ENCODE measurements at places on chromosomes 13 and 19.
A peak's percentile ranks its signal among the peaks of the same experiment; 100 is the strongest.

GRCh38 chr13:43333176-43333575 is 309.8 kb downstream of the DNAJC15 start:
- no peak for DNase-seq

DNA sequence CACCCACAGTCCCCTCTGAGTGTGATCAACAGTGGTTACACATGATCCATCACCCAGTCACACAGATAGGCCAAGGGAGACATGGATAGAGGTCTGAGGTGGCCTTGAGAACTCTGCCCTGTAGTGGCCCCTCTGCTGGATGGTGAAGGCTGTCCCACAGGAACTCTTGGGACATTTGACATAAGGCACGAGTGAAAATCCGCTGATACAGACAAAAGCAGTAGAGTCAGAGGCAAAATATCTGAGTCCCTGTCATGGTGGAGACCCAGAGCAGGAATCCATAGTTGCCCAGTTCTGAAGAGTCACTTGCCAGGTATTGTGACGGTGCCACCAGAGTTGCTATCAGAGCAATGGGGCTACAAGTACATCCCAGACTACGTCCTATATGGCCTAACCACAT is 18.8 kb upstream of the SLC25A30 start:
- no peak for DNase-seq

DNA sequence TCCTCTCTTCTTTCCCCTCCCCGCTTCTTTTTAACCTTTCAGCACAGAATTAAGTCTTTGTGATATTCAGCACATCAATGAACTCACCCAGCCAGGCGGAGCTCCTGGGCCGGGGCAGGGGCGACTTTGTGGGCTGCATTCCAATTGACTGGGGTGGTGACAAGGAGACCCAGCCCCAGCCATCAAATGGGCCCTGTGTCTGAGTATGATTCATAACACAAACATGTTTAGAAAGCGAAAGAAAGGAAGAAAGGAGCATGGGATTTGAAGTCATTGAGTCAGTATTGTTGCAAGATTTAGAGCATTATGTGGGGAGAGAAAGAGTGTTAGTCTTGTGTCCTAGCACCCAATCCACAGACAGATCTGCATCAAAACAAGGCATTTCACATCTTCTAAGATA is 185.3 kb downstream of the LHFPL6 start:
- DNase-seq, result no peak

GRCh38 chr13:51021811-51022210 is 89.3 kb downstream of the C13orf42 start:
- no peak for DNase-seq

- no peak for DNase-seq
These were observed 10.8 kb downstream of the GPR183 start for GRCh38 chr13:99296398-99296797.

DNA sequence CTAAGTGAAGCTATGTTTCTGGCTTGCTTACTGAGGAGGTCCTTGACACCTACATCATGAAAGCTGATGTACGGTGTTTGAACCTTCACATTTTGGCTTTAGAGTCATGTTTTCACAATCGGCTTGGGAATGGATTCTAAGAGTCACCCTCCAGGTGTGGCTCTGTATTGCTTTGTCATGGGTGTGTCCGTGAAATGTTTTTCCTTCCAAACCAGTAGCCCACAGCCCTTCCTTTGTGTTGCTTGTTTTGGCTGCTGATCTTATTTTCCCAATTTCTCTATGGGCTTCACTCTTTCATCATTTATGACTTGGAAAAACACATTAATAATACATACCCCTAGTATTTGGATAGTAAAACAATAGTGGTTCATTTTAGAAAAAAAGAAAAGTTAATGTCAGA is 240.6 kb downstream of the GGACT start:
- DNase-seq, result no peak

DNA sequence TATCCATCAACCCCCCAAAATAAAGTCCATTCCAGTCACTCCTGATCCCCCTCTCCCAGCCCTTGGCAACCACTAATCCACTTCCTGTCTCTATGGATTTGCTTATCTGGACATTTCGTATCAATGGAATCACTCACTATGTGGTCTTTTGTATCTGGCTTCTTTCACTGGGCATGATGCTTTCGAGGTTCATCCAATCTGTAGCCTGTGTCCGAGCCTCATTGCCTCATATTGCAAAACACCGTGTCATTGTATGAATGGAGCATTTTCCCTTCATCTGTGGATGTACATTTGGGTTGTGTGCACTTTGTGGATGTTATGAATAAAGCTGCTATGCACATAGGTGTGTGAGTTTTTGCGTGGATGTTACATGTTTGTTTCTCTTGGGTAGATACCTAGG is 1.4 kb upstream of the FZR1 start:
- no peak for DNase-seq

DNA sequence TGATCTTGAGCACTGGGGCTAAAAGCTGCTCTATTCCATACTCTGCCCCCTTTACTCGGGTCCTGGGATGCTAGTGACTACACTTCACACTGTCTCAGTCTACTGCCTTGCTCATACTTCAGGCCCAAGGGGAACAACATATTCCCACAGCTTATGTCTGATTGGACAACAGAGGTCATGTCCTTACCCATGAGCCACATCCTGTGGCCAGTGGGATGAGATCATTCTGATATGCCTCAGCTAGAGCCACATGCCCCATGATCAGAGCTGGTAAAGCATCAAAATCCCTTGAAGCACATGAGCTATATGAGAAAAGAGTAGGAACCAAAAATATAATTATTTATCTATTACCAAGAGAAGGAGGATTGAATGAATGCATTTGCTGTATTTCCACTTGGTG is 290.1 kb upstream of the TSHZ3 start:
- no peak for DNase-seq

- no peak for DNase-seq
These were observed 1041.3 kb upstream of the SPRY2 start for GRCh38 chr13:81382246-81382645.

DNA sequence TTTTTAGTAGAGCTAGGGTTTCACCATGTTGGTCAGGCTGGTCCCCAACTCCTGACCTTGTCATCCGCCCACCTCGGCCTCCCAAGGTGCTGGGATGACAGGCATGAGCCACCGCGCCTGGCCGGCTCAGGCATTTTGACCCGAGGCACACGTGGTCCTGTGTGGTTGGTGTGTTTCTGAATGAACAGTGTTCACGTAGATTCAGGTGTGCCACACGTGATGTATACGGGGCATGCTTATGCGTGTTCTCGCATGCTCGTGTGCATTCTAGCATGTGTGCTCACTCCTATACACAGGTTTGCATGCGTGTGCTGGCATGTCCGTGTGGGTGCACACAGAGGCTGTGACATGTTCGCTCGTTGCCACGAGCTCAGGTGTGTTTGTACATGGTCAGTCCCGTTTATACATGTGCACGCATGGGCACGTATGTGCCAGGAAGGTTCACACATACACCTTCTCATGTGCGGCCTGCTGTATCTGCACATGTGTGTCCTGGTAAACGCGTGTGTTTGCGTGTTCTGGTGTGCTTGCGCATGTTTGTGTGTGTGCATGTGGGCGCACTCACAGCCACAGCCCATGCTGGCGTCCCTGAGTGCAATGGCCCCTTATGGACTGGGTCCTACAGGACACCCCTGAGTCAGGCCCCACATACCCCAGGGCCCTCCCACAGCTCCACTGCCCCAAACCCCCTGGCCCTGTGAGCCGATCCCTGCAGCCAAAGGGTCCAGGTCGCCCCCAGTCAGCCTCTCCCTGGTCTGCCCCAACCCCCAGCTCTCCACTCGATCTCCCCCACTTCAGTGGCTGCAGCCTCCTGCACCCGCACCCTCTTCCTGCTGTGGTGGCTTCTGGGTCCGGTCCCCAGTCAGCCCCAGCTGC is 20.6 kb upstream of the TCF3 start:
- DNase-seq, result no peak

DNA sequence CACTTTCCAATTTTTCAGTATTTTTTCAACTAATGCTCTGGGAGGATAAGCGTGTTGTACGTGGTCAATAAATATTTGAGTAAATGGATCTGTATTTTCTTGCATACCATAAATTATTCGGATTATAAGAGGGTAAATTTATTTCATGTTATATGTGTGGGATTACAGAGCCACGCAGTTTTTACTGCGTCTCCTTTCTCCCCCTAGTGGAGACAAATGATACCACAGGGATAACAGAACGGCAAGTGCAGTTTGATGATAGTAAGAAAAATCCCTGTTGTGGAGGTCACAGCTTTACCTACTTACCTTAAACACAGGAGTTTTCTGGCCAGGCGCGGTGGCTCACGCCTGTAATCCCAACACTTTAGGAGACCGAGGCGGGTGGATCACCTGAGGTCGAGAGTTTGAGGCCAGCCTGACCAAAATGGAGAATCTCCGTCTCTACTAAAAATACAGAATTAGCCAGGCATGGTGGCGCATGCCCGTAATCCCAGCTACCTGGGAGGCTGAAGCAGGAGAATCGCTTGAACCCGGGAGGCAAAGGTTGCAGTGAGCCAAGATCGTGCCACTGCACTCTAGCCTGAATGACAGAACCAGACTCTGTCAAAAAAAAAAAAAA is 16.8 kb downstream of the MBD3L2B start:
- DNase-seq, result no peak

GRCh38 chr19:49390929-49391359 is 2.9 kb downstream of the KASH5 start:
- no peak for DNase-seq

DNA sequence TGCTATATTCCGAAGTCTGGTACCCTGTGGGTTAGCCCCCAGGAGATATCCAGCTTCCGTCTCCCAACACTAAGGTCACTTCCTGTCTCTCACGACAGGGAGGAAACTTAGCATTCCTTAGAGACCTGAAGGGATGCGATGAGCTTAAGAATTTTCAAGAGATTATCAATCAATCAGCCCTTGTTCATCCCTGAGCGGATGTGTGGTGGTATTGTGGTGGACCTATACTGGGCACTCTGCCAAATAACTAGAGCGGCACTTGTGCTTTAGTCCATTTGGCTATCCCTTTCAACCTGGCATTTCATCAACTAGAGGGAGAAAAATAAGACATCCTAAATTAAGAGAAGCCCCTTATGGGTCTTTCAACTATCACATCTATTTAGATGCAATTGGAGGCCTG is 30.9 kb upstream of the ZNF562 start:
- no peak for DNase-seq

DNA sequence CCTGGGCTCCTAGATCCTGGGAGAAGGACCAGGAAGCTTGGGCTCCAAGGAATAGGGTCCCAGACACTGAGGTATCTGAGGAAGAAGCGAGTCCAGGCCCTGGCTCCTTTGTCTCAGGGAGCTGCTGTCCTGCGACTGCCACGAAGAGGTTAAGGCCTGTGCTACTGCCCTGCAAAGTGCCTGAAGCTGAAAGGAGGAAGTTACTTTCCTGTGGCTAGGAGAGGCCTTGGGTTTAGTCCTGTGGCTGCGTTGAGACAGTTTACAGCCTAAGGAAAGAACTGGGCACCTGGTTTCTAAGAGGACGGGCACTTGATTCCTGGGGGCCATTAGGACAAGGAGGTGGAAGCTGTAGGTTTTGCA is 2.8 kb downstream of the MYADM start:
- no peak for DNase-seq

DNA sequence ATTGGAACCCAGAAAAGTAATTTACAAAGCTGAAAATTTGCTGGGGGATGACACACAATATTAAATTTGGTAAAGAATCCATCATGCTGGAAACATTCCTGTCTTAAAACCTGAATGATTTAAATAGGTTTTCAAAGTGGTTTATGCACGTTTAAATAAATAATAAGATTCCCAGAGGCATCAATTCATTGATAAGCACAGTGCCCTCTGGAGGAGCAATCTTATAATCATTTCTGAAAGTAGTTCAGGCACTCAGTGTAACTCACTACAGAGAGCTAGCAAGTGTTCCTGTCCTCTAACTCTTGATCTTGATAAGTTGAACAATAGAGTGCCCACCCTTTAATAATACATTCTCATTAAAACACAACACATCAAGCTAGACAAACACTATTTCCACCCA is 43.5 kb upstream of the SHISA2 start:
- no peak for DNase-seq

DNA sequence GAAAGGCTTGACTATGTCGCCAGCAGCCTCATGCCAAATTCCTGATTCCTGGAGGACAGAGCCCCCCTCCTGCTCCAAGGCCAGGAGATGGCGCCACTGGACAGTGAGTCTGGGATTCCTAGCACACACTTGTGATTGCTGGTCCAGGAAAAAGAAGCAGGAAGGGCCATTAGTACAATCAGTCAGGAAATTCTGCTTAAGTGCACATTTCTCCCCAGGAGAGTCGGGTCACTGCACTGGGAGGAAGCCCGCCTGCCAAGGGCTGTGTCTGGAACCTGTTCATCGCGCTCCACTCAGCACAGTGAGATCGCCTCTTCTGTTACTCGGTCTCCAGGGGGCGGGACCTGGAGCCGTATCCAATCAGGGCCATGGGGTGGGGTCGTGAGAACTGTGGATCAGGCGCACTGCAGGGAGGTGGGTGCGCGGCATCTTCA is 65.1 kb downstream of the ZNF823 start:
- DNase-seq, result no peak

GRCh38 chr19:15381864-15382263 is 2.3 kb upstream of the AKAP8 start:
- no peak for DNase-seq

- peak; percentile 34 for DNase-seq
These were observed 687 bp downstream of the MATK start for GRCh38 chr19:3785451-3785937.

GRCh38 chr13:87080100-87080779 is 590.9 kb upstream of the SLITRK5 start:
- no peak for DNase-seq

DNA sequence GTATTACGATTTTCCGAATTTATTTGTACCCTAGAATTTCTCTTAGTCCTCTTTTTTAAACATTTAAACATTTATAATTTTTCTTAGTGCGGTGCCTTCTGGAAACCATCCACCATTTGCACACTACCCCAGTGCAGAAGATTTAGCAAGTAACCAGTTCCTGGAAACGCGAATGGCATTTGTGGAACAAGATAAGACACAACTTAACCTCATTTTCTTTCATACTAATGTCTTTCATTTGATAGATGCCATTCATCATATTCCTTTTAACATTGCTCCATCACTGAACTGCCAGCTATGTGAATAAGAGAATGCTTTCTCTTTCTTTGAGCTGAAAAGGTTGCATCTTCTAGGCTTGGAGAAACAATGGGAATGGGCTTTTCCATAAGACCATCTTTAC is 6.8 kb downstream of the FRY start:
- DNase-seq, result no peak

DNA sequence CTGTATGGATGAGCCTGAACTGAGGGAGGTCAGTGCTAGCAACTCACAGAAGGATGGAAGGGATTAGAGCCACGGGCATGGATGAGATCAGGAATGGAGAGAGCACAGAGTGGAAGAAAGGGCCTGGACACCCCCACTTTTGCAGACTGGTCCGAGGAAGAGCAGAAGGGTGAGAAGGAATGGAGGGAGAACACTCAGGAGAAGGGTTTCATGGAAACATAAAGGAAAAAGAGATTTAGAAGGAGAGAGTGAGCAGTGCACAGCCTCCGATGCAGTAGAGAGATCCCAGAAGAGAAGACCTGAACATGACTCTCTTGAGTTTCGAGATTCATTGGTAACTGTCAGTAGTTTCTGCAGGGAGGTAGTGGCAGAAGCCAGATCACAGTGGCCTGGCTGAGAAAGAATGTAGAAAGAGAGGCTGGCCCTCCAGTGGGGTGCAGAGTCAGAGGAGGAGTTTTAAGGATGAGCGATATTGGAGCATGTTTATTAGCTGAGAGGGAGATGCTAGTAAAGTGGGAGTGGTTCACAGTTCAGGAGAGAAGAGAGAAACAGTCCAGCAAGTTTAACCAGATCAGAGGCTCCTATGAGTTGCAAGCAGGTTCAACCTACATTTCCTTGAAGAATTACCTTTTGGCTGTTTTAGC is 108.9 kb downstream of the ZAR1L start:
- DNase-seq, result no peak

GRCh38 chr13:98447881-98448641 is 128.8 kb downstream of the STK24 start:
- DNase-seq, result no peak

- DNase-seq, result no peak
These were observed 8.7 kb downstream of the PRR12 start for GRCh38 chr19:49599378-49600295.
